Liver (tissue), 10 donors: ENCODE measurements at places on chromosomes 6 and 20. TPM values are rescaled to one million over a fixed set of nuclear protein-coding genes. Genes with fewer than 3 reads are reported as not detected.

- DNase-seq: no peak
These were observed 193.4 kb upstream of the PREP start for GRCh38 chr6:105596284-105596755.

DNA sequence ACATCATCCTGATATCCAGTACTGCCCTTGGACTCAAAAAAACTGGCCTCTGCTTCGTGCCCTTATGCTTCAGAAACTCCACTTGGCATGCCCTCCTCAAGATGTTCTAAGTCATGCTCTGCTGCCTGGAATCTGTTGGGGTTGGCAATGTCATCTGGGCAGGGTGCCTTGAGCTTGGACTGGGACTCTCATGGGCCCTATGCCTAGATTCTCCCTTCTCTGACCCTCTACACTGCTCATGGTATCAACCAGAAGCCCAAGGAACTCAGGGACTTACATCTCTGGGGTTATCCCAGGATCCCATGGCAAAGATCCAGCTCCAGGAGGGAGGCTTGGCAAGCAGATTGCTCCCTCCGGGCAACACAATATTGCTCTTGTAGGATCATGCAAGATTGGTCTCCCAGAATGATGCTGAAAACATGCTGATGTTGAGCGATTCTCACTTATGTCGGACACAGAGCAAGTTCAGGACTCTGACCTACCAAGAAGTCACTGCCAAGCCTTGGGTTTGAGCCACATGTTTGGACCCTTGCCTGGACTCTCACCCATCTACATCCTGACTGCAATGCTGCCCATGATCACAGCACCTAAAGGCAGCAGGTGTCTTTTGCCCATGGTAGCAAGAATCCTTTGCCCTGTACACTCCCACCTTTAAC is 88.8 kb downstream of the ADAT2 start:
- no peak for DNase-seq

DNA sequence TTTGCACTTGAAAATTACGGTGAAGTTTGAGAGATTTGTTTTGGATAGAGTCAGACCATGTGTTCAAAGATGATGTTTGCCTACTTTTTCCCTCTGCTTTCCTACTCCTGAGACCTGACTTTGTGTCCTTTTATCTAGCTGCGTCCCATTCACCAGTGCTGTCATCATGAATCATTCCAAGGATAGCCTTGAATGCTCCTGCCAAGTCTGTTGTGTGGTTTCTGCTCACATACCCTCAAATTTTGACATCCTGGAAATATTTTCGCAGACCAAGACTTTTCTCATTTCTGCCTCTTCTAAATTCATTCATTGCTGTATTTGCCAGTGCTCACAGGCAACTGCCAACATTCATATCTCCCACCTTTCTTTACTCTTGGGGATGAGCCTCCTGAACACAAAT is 175.9 kb upstream of the SCGN start:
- DNase-seq: no peak

GRCh38 chr6:39166912-39167290 is 51.9 kb upstream of the SAYSD1 start:
- DNase-seq: no peak

LY6G6C gene
- not detected for total RNA-seq
